ENCODE measurements at places on chromosomes 2 and 18. TPM values are rescaled to one million over a fixed set of nuclear protein-coding genes. Genes with fewer than 3 reads are reported as not detected.

DNA sequence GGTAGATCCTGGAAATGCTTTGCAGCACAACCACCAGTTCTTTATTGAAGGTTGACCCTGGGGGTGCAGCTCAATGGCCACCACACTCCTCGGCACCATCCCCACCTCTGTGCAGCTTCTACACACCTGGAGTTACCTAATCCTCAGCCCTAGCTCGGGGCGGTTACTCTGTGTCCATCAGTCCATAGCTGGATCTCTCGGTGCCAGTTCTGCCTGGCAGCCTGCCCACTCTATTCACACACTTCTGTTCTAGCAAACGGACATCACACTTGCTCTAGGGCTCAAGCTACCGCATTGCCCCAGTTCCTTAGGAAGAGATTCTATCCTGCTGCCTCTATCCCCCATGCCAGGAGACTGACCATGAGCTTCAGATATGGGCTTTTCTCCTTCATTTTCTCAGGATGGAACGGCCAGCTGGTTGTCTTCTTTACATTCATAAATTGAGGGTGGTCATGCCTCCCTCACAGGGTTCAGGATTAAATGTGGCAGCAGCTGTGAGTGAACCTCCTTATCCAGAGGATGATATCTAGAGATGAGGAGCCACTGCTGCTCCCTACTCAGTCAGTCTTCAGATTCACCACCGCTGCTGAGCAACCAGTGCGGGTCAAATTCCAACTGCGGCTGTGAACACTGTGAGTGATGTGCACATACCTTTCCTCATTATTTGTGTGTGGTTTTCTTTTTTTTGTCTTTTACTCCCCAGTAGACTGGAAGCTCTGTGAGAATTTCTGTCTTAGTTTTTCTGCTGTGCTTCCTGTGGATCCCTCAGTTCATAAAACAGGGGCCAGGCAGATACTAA, 66.9 kb upstream of the TRIB2 start:
- DNase-seq = no peak

The NTSR2 gene
- not detected for total RNA-seq

- no peak for DNase-seq
These were observed 218.0 kb downstream of the DYSF start for GRCh38 chr2:71671203-71671854.

The SLC9A4 gene
- 0.18 TPM for total RNA-seq

DNA sequence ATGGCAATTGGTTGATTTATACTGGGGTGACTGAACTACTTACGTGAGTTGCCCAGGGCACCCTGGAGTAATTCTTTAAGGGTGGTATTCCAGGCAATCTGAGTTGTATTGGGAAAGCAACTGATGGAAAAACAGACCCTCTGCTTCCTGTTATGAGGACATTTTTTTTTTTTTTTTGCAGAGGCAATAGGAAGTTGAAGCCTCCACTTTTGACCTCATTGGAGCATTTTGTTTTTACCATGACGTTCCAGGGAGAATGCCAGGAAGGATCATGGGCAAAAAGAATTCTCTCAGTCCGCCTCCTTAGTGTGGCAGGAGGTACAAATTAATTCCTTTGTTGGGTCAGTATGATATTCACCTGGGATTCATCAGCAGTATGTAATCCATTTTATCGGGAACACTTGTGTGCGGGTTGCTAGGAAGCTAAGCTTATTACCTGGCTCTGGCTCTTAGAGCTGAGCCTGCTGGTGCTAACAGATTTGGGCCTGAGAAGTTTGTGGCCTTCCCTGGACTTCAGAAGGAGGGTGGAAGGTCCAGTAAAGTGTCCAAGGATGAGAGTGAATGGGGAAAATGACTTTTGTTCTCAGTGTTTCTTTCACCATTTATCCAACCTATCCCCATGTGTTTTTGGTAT, 272.9 kb upstream of the EPAS1 start:
- DNase-seq = no peak
